ENCODE measurements at places on chromosomes 13 and 19. TPM values are rescaled to one million over a fixed set of nuclear protein-coding genes. Genes with fewer than 3 reads are reported as not detected.

CEACAM16 gene
- not detected for total RNA-seq

BLVRB gene
- 20.3 TPM for total RNA-seq

MED29 gene
- total RNA-seq: 45.6 TPM

PLK5 gene
- not detected for total RNA-seq

KLK7 gene
- total RNA-seq: not detected

GNG14 gene
- total RNA-seq: not detected

SPHK2 gene
- total RNA-seq: 33.2 TPM

ZNF45 gene
- total RNA-seq: 21.0 TPM

PALM gene
- total RNA-seq: 0.57 TPM

DNA sequence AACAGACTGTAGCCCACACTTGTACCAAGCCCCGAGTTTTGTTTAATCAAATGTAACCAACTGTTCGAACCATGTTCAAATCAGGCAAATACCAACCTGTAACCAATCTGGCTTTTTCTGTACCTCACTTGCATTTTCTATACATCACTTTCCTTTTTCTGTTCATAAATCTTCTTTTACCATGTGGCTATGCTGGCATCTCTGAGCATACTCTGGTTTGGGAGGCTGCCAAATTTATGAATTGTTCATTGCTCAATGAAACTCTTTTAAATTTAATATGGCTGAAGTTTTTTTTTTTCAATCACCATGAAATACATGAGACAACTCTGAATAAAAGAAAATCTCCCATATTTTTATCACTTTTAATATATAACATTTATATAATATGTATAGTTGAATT is 256.1 kb downstream of the SLITRK6 start:
- DNase-seq: no peak

GRCh38 chr19:46992699-46993535 is 26.7 kb upstream of the NPAS1 start:
- no peak for DNase-seq

GRCh38 chr19:17078920-17079709 is 3.5 kb downstream of the MYO9B start:
- no peak for DNase-seq

DNA sequence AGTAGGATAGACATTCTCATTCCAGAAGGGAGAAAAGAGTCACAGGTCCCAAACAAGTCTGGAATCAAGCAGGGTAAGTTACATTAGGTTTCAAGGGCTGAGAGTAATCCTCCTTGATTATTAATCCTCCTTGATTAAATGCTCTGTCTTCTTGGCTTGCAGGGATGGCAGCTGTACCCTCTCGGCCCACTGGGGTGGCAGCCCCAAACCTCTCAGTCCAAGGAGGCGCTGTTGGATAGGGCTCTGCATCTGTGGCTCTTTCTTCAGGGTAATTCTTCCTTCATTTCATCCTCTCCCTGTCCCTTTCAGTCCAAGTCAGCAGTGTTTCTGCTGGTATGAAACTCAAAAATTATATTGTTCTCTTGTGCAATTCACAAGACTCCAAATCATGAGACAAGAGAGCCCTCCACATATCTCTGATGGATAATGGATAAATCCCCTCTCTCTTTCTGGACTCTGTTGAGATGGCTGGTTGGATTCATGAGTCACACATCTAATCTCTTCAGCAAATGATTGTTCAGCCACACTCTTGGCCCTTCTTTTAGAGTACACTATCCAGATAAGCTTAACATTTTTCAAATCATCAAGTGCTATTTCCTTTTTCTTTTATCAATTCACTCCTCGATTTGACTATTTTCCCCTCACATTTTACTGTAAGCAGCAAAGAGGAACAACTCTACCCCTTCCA is 323.7 kb upstream of the HTR2A start:
- no peak for DNase-seq

GRCh38 chr19:6259312-6259861 is 20.4 kb downstream of the MLLT1 start:
- DNase-seq: no peak

- DNase-seq: no peak
Measured at GRCh38 chr19:44113784-44114390, 688 bp downstream of the ZNF225 start.

GRCh38 chr19:8532225-8532624 is 18.3 kb upstream of the ZNF414 start:
- DNase-seq: no peak

GRCh38 chr13:20428666-20429644 is 96.7 kb downstream of the CRYL1 start:
- no peak for DNase-seq

All from T-cell (primary cell).